ENCODE measurements at places on chromosomes 7 and 10.

DNA sequence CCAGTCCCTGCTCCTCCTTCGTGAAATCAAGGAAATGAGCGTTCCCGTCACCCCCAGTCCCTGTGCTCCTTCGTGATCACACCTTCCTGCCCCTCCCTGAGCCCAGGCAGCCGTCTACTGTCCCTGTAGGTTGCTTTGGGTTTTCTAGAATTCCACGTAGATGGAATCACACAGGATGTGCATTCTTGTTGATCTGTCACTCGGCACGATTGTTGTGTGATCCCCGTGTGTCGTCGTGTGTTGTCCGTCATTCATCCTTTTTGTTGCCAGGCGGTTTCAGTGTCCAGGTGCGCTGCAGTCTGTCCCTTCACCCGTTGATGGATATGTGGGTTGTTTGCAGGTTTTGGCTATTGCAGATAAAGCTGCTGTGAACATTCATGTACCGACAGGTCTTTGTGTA lies 9.4 kb downstream of the MTG1 start:
- DNase-seq: no peak

GRCh38 chr10:93947524-93947923 lies 46.2 kb upstream of the PLCE1 start:
- no peak for DNase-seq

- no peak for DNase-seq
These were observed 10.2 kb downstream of the VENTX start for GRCh38 chr10:133247681-133248333.

- no peak for DNase-seq
These were observed 7.5 kb downstream of the STMP1 start for GRCh38 chr7:135669774-135670173.

DNA sequence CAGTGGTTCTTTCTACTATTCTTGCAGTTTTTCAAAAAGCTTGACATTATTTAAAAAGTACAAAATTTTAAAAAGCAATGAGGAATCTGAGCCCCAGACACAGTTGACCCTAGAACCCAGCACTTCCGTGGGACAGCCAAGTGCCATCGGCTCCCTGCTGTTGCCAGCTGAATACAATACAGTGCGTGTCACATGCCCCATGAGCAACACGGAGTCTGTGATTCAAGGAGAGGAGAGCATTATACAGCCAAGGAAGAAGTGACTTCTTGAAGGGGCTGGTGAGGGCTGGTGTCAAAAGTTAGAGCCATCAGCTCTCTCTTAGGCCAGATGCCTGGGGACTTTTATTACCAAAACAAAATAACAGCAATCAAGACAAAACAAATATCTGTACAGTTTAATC lies 123.0 kb upstream of the FGFR2 start:
- no peak for DNase-seq

- no peak for DNase-seq
These were observed 20.5 kb upstream of the SGCE start for GRCh38 chr7:94676431-94676830.

DNA sequence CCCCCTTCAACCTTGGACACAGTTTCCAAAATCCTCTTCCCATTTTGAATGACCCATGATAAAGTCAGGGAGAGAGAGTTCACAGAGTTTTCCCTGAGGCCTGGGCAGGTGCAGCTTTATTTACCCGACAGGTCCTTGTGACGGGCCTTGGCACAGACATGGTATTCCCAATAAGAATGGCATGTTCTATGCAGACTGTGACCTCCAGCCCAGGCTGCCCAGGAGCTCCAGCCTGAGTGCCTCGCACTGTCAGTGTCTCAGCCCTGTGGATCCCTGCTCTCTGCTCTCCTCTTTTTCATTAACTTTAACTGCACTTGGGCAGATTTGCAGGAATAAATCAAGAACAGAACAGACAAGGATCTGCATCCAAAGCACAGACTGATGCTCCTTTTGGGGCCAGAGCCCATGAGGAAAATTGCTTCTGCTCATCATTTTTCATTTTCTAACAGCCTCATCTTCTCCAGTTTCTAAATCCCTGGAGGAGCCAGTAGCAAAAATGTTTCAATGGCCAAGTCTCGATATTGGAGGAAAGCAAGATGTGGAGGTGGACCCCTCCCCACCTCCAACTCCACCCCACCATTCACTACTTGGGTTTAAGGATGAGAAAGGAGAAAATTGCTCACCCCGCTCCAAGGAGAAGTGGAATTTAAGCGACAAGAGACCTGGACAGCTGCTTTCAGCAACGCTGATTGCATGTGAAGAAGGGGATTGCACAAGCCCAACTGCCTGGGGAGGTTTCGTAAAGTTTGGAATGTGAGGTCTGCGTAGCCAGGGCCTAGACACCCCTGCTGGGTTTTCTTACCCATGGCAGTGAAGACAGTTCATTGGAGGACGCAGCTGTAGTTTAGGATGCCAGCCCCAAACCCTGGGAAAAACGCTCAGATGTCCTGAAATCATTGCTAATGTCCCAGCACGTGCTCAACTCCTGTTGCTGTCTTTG lies 225.9 kb downstream of the WDR11 start:
- no peak for DNase-seq

DNA sequence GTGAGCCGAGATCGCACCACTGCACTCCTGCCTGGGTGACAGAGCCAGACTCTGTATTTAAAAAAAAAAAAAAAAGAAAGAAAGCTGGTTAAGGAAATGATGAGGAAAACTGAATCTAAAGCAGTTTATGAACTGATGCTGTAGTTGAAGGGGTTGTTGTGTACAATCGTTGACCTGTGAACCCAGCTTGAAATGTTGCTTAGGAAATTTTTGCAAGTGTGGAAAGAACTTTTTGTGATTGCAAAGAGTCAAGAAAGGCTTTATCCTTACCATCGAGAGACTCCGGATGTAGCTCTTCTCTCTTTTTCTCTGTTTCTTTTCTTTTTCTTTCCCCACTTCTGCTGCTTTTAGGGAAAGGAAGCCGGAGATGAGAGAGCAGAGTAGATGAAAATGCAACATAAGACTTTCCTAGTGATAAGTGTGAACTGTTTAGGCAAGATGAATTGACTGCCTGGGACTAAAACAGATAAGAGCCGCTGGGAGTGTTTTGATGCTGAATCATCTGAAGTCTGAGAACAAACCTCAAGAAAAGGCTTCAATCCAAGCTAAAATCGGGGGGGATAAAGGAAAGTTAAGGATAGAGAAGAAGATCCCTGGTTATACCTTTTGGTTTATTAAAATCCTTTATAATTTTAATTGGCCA lies 69.0 kb downstream of the TAF3 start:
- DNase-seq: no peak

DNA sequence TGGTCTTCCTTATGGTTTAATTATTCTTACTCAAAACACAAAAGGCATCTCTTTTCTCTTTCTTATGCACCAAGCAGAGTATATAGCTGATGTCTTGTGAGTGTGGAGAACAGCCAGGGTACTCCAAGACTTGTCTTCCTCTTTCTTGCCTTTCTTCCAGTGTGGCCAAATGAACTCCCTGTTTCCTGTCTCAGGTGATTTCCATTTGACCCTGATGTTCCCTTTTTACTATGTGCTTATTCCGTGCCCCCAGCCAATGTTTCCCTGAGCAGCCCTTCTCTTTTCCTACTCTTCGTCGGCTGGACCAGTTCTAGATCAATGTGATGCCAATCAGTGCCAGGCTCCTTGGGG lies 12.6 kb downstream of the OR9A4 start:
- DNase-seq: no peak

GRCh38 chr7:2698581-2699288 lies 10.7 kb downstream of the AMZ1 start:
- peak; percentile 53 for DNase-seq

DNA sequence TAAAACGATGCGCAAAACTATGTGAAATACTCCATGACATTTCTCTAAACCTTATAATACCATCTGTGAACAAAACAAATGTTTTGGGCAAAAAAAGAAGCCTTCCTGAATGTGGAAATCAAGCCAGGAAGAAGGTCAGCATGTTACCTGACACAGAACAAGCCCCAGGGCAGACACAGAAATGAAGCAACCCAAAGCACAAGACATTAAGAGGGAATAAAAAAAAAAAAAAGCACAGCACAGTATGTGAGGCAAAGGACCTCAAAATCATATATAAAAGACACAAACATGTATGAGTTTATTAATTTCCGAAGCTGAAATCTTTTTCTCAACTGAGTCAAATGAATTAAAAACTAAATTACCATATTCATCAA lies 161.8 kb downstream of the SKIDA1 start:
- no peak for DNase-seq

DNA sequence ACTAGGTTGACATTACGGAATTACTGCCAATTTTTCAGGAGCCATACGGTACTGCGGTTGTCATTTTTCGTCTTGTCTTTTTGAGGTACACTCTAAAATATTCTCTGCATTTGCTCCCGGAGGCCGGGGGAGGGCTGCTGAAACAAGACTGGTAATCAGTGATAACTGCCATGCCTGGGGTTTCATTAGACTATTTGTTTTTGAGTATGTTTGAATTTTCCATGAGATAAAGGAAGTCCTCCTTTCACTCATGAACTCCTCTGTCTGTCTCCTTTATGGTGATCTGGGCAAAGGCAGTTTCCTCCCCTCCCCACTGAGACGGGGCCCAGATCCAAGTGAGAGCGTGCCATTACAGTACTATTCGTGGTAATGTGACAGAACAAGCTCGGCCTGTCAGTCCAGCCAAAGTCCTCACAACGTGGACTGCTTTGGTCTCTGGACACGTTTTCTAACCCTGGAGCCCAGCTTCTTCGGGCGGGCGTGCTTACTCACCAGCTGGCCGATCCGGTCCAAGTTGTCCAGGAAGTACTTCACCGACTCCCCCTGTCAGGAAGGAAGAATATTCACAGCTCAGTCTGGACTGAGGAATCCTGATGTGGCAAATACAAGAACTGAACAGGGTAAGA lies 45.1 kb downstream of the AMZ1 start:
- DNase-seq: no peak

GRCh38 chr7:73448609-73449008 lies 15.0 kb downstream of the FZD9 start:
- DNase-seq: no peak

DNA sequence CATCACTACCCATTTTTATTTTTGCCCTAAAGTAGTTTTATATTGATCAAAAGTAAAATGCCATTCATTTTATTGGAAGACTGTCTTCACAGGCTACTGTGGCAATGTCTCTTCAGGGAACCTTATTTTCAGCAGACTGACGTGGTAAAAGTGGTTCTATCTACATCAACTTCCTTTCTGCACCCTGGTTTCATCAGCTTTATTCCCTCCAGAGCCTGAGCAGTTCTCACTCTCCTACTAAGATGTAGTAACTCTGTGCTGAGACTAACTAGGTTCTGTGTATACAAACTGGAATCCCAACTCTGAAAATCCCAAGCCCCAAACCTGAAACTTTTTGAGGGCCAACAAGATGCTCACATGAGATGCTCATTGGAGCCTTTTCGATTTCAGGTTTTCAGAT lies 155.3 kb downstream of the SFMBT2 start:
- no peak for DNase-seq

DNA sequence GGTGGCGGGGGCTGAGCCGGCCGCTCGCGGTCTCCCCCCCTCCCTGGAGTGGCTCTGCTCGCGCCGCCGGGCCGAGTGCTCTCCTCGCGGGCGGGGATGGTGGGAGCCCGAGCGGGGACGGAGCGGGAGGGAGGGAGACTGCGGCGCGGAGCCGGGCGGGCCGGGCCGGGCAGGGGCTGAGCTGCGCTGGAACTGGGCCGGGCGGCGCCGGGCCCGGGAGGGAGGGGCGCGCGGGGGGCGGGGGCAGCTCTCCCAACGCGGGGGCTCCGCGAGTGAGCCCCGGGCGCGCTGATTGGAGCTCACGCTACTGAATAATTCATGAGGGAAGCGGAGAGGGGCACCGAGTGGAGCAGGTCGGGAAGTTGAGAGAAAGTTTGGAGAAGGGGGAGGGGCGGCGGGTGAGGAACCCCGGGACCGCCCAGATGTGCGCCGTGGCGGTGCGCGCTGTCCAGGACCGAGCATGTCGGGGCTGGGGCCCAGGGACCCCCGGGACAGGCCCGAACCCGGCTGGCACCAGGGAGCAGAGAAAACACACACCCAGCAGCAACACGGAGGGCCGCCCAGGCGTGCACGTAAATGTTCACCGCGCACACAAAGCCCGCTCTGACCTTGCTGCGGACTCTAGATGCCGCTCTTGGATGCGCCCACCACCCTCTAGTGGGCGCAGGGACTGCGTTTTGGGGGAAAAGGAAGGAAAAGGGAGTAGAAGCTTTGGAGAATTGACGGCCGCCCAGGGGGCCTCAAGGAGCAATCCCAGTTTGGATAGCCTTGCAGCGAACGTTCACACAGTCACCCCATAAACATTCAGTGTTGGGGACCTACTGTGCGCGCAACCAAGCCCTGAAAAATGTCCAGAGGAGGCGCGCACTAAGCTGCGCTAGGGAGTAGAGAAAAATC lies at the start of gene EPHB4:
Gene EPHB4, minus strand, starts transcription at position 194 of the 897 bp plus-strand sequence. CDS start 493 bp downstream, outside the sequence.
- DNase-seq: no peak

DNA sequence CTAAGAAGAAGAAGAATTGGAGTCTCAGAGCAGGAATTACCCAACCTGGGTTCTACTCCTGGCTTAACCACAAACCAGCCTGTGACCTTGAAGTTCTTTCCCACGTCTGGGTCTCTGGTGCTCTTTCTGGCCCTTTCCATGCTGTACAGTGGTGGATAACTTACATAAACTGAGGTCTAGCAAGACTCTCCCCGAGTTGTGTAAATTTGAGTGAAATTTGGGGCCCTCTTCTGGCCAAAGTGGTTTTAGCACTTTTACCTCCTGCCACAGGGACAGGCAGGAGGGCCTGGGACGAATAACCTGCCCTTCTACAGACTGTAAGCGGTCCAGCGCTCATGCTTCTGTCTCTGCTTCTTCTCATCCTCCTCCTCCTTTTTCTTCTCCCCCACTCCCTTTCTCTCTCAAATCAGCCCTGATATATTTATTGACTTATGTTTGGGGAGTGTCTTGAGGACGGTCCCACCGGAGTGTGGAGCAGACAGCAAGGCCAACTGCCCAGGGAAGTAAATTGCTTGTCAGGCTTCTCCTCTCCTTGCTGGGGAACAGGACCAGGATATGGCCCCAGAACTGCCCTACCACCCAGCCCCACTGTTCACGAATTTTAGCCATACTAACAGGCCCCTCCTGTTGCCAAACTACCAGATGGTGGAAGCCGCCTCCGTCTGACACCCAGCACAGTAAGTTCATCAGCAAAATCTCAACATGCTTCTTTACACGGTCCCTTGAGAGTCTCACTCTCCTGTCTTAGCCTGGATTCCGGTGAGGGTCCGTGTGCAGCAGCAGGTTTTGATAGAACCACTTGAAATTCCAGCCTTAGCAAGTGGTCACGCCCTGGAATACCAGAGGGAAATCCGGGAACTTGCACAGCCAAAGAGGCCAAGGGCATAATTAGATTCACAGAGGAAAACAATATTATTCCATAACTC lies 4.0 kb upstream of the SH3PXD2A start:
- peak; percentile 56 for DNase-seq
